Cerebellar nuclear complex (tissue), 1 donor: ENCODE measurements at places on chromosomes 11 and 22.

GRCh38 chr11:108568195-108568858, 25.2 kb downstream of the EXPH5 start:
- peak; percentile 92 for DNase-seq

DNA sequence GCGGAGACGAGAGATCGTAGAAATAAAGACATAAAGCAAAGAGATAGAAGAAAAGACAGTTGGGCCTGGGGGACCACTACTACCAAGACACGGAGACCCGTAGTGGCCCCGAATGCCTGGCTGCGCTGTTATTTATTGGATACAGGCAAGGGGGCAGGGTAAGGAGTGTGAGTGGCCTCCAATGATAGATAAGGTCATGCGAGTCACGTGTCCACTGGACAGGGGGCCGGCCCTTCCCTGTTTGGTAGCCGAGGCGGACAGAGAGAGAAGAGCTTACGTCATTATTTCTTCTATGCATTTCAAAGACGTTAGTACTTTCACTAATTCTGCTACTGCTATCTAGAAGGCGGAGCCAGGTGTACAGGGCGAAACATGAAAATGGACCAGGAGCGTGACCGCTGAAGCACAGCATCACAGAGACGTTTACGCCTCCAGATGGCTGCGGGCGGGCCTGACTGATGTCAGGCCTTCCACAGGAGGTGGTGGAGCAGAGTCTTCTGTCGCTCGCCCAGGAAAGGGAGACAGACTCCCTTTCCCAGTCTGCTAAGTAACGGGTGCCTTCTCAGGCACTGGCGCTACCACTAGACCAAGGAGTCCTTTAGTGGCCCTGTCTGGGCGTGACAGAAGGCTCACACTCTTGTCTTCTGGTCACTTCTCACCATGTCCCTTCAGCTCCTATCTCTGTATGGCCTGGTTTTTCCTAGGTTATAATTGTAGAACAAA, 24.8 kb downstream of the PPP6R2 start:
- DNase-seq = no peak

GRCh38 chr22:28111501-28112189, 192.6 kb upstream of the PITPNB start:
- no peak for DNase-seq

- no peak for DNase-seq
Observed at GRCh38 chr11:120969993-120970392, 53.9 kb upstream of the TBCEL start.

DNA sequence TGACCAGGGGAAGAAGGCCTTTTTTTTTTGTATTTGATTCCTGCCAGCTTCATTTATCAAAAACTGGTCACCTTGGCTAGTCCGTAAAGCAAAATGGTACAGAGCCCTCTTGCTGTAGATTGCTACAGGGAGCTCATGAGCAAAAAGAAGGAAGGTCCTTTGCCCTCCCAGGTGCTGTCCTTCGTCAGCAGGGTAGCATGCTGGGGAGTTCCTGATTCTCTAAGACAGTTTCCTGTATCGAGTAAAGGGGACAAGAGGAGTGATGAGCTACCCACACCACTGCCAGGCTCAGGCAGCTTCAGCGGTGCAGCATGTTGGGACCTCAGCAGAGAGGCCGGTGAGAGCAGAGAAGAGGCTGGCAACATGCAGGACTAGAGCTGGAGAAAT, 67.8 kb upstream of the CSNK2A3 start:
- no peak for DNase-seq

DNA sequence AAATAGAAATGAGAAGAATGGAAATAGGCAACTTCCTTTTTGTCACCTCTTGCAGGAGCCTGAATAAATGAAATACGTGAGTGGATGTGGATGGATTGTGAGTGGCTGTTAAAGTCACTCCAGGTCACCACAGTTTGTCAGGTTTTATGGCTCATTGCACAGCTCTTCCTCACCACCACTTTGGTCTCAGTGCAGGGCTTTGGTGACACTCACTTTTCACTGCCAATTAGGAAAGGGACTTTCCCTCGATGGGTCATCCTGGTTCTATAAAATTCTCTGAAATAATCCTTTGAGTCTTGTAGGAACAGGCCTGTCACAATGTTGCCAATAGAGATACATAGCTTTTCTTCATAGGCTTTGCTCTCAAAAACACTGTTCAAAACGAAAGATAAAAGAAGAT, 172.4 kb upstream of the C11orf87 start:
- DNase-seq = no peak
